ENCODE measurements at places on chromosomes 6 and 20. TPM values are rescaled to one million over a fixed set of nuclear protein-coding genes. Genes with fewer than 3 reads are reported as not detected.

The SLPI gene
- 25.7 TPM for total RNA-seq

The MEP1A gene
- not detected for total RNA-seq

The SAMD5 gene
- total RNA-seq = 12.4 TPM

DNA sequence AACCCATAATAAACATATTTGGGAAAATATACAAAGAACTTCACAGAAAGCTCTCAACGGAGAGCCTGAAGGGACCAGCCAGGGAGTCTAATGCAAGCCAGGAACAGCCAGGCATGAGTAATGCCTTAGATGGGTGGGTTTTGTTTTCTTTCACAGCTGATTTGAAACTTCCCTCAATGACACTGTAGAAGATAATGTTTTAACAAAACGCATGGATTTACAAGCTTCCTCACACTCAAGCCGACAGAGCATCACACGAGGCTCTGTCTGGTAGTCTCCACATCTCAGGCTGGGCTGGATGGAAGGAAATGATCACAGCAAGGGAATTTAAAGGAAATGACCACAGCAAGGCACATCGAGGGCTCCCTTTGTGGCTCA, 113.9 kb downstream of the GMPR start:
- DNase-seq = no peak

DNA sequence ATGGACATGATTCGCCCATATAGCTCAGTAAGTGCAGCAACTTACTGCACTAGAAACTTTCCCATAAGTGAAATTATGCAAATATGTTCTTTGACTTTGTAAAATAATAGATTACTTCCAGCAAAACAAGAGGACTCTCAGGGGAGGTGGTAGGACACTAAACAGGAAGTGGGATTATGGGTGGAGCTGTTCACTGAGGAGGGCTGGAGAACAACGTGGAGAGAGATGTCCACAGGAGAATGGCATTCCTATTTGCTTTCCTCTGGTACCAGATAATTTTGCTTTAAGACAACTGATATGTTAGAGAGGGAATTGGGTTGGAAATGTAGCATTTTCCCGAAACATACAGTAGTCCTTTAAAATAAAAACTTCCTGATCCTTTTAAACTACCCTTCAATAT, 3.7 kb downstream of the TPD52L1 start:
- DNase-seq = no peak
